ENCODE measurements at places on chromosomes 13 and 19.

DNA sequence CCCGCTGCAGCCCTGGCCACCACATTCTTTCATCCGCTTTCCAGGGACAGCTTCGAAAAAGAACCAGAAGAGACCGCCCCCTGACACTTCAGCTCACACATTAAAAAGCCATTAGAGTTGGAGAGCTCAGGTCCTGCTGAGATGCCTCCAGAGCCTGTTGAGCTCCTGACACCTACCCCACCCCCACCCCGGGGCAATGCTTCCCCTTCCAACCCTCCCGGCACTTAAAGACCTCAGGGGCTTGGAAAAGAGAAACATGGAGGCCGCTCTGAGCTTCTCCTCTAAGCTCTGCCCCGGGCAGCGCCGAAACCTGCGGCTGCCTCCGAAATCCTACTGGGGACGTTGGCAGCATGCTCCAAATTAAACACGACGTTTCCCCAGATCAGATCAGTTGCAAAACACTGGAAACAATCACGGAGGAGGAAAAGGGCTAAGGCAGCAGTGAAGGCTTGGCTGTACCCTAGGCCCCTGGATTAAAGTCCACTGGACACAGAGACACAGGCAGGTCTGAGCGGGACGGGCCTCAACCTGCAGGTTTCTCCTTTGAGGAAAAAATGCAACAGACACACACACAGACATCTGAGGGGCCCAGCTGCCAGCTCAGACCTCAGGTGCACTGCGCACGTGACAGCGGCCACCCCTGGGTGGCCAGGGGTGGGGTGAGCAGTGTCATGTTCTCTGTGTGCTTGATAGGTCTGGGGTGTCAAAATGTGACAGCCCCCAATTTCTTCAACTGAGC lies 9.6 kb downstream of the SH3GL1 start:
- DNase-seq: no peak

GRCh38 chr13:66958611-66959010 lies 271.5 kb downstream of the PCDH9 start:
- DNase-seq: no peak

DNA sequence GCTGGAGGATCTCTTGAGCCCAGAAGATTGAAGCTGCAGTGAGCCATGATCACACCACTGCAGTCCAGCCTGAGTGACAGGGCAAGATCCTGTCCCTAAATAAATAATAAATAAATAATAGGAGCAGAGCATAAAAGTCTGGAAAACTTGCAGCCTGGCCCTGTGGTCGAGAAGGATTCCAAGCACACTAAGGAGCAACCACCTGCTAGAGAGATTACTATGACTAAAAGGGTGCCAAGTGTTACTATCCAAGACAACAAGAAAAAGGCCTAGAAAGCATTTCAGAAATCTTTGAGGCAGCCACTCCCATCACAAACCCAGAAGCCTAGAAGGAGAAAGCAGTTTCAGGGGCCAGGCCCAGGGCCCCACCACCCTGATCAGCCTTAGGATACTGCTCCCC lies 46.1 kb downstream of the LHFPL6 start:
- no peak for DNase-seq

- DNase-seq: no peak
Measured at GRCh38 chr13:94712287-94712811, at the start of gene SOX21. Gene SOX21, minus strand, starts transcription at chr13:94712545. Its CDS starts 496 bp downstream, at chr13:94712049.

- no peak for DNase-seq
Measured at GRCh38 chr13:110574161-110574560, 12.6 kb upstream of the RAB20 start.

DNA sequence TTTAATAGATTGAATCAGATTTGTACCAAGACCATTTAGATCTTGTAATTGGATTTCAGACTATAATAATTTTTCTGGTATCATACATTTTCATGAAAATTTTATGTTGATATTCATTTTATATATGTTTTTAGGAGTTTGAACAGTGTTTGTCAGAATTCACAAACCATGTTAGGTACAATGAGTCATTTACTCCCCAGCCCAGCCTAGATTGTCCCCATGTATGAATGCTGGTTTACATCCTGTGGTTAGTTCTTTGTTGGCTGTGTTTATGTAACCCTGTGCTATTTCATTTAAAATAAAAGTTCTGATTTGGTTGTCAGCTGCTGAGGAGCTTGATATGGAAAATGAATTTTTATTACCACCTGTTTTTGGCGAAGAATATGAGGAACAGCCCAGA lies 96.7 kb downstream of the GJA3 start:
- no peak for DNase-seq

GRCh38 chr19:38388349-38389100 lies at the start of gene SPRED3:
Gene SPRED3, plus strand, starts transcription at chr19:38388697. Its CDS starts 1,606 bp downstream, at chr19:38390303.
- peak; percentile 62 for DNase-seq

DNA sequence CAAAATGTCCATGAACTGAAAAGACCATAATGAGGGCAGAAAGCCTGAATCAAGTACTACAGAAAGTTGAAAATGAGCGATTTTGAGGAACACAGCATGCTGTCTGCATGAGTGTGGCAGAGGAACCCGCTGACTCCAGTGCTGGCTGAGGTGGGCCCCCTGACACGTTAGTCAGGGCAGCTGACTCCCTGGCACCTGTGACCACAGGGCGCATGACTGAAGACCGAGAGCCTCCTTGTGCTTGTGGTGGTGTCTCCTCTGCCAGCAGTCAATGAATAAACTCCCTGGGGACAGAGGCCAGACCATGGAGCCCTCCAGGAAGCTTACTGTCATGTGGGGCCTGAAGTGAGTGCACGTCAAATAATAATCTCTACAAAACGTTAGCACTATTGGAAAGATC lies 38.4 kb upstream of the VSTM2B start:
- DNase-seq: no peak

DNA sequence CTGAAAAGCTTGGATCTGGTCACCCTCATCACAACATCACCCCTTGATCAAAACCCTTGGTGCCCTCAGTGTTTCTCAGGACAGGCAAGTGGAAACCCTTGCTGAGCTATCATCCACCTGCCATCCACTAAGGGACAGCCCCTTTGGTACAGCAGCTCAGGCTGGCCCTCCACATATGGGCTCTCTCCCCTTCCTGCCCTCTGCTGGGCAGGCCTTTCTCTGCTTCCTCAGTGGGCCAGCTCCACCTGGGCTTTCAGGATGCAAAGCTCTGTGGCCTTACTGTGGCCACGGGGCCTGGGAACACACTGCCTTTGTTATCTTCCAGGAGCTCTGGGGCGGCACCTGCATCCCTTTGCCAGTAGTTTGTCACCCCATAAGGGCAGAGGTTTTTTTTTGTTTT lies 4.9 kb downstream of the SUGP1 start:
- DNase-seq: no peak

- DNase-seq: no peak
Measured at GRCh38 chr13:46731535-46731934, 65.4 kb downstream of the ESD start.

- DNase-seq: no peak
Measured at GRCh38 chr19:30293051-30293785, 79.0 kb upstream of the ZNF536 start.

DNA sequence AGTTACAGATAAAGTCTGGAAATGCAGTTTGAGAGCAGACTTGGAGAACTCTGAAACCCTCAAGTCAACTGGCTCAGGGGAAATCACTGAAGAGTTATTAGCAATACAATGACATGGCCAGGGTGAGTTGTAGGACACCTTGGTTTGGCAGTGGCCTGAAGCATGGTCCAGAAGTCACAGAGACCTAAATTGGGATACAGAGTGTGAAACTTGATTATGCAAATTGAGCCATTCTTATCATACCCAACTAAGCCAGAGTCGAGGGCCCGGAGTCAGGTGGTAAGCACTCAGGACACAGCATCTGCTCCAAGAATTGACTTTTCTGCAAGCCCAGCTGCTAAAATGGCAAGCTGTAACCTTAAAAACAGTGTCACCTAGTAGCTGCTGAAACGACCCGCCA lies 224.5 kb downstream of the DCLK1 start:
- DNase-seq: no peak

- DNase-seq: peak; percentile 47
Measured at GRCh38 chr13:109412283-109412901, 374.0 kb downstream of the IRS2 start.

GRCh38 chr13:30647824-30648521 lies 30.3 kb downstream of the USPL1 start:
- DNase-seq: no peak

- no peak for DNase-seq
Measured at GRCh38 chr19:33304760-33305647, 2.7 kb upstream of the CEBPA start.

DNA sequence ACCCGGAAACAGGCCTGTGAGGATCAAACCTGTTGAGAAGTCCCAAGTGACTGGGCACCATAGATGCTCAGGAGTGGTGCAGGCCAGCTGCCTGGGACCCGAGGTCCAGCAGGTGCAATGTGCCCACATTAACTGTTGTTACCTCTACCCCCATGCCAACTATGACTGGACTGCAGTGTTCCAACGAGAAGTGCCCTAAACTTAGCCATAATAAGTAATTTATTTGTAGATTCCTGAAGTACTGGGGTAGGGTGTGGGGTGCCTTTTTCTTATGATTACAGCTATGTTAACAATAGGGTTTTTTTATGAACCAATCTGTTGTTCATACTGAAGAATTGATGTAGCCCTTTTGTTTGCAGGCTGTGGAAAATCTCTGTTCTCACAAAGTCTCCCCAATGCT lies 9.2 kb downstream of the CUL4A start:
- no peak for DNase-seq

DNA sequence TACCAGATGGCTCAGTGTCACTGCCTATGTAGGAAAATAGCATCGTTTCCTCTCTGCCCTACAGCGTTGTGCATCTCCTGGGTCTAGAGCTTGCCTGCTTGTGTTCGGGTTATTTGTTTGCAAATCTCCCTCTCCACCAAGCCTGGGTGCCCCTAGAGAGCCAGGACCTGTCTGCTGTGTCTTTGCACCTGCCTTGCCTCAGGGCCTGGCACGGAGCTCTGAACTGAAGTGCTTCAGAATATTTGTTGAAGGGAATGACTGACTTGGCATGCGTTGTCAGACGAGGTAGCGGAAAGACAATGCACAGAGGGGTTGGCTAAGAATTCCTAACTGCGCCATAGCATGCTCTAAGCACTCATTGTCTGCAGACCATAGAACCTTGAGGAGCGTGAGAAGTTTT lies 263.4 kb downstream of the FGF9 start:
- DNase-seq: no peak

DNA sequence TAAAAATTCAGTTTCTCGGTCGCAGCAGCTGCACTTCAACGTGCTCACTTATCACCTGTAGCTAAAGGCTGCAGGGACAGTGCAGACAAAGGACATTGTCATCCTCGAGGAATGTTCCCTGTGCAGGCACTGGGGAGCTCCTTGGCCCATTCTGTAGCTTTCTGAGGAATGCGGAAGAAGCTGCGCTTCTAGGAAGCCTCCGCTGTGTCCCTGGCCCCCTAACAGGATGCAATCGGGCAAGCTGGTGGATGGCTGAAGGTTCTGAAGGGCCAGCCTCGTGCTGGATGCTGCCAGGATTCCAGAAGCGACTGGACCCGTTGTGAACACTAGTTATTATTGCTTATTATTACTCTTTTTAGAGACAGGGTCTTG lies 8.1 kb downstream of the ANO8 start:
- DNase-seq: no peak

DNA sequence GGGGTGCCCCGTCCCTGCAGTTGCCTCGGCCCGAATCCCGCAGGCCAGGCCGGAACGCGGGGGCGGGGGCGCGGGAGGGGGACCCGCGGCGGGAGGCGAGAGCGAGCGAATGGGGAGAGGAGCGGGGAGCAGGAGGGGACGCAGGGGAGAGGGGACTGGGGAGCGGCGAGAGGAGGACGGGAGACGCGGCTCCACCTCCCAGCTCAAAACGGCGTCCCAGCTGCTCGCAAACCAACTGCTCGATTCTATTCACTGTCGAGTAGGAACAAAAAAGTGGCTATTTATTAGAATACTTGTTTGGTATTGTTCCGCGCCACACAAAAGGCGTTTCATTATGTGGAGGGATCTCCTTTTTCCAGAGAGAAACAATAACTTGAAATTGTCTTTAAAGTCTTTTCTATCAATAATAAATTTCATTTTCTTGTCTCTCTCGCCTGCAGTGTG lies 10.6 kb upstream of the SOX1 start:
- no peak for DNase-seq

DNA sequence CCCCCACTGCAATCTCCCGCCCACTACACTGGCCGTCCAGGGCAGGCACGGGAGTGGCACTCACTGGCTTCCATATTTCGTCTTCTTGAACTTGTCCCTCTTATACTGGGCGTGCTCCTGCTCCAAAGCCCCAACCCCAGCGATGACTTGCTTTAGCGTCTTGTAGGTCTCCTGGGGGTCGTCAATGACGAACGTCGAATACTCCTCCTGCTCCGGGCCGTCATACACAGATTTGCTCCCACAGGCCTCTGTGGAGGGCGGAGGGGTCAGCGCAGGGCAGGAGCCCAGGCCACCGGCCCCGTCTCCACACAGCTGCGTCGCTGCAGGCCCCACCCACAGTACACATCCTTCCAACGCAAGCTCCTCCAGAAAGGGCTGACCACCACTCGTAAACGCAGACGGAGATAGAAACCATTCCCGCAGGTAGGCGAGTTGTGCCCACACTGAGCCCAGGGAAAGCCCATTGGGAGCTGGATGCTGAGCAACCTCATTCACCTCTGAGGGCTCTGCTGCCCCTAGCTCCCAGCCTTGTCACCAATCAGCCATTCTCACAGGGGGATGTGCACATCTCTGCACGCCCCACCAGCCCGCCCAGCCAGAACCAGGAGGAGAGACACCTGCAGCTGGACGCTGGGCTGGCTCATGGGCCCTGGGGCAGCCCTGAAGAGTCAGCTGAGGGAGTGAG lies 7.9 kb upstream of the C13orf46 start:
- no peak for DNase-seq

- no peak for DNase-seq
Measured at GRCh38 chr19:48400018-48400742, 6.7 kb downstream of the GRIN2D start.

DNA sequence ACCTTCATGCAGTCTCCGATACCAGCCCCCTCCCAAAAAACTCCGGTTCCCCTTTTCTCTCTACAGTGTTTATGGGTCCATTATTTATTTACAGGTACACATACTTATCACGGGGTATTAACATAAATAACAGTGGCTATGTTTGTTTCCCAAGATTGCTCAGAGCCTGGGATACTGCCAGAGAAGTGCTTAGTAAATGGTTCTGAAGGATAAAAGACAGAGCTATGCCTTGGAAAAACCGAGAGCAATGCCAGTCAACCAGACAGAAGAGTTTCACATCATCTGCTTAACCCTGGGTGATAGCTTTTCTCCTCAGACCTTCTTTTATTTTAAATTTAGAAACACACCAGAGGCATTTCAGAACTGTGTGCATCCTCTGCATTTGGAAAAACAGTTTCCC lies 61.3 kb downstream of the NUFIP1 start:
- no peak for DNase-seq

GRCh38 chr19:49337267-49338022 lies 2.2 kb downstream of the CD37 start:
- DNase-seq: no peak

GRCh38 chr13:98918771-98919170 lies 59.1 kb downstream of the DOCK9 start:
- DNase-seq: no peak

Data from kidney glomerular epithelial cell (primary cell).